ENCODE measurements at places on chromosomes 7 and 10. TPM values are rescaled to one million over a fixed set of nuclear protein-coding genes. Genes with fewer than 3 reads are reported as not detected.

DNA sequence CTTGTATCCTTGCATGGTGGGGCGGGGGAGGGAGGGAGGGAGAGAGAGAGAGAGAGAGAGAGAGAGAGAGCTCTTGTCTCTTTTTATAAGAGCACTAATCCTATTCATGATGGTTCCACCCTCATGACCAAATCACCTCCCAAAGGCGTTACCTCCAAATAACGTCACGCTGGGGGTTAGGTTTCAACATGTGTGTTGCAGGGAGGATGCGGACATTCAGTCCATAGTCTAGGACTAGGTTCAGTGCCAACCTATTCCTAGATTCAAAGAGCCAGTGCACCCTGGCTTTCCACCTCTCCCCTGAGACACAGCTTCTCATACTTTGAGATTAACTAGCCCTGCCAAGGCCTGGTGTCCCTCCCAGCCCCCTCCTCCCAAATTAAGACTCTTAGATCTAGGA lies 123.0 kb downstream of the GRK5 start:
- H3K4me1 ChIP-seq = no peaks in the 10 kb centered on the region
- DNase-seq = no peak
- no peaks in the 10 kb centered on the region for H3K36me3 ChIP-seq
- no peaks in the 10 kb centered on the region for H3K27me3 ChIP-seq
- no peak overlapping the region for H3K4me3 ChIP-seq

NSUN6 gene
- 5.7 TPM for polyA plus RNA-seq

GRCh38 chr10:29617880-29618340 lies 16.9 kb downstream of the SVIL start:
- no peak for DNase-seq
- H3K36me3 ChIP-seq = no peaks in the 10 kb centered on the region
- no peak overlapping the region for H3K27ac ChIP-seq
- H3K27me3 ChIP-seq = no peaks in the 10 kb centered on the region
- H3K4me3 ChIP-seq = no peak overlapping the region

OR2A42 gene
- polyA plus RNA-seq = not detected

DNA sequence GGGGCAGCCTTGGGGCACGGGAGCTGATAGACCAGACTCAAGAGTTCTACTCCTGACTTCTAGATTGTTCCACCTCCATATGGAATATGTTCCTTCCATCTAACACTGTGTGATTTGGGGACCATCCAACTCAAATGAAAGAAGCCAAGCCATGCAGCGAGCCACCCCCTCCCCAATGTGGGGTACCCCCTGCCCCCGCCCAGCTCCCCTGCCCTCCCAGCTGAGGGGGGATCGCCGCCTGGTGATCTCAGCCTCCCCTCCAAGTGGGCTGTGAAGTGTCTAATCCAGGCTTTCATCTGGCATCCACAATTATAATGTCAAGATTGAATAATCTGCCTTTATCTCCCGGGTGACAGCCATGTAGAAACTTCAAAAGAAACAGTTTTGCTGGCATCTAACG lies 246.1 kb downstream of the RPS24 start:
- no peak overlapping the region for H3K27ac ChIP-seq
- H3K27me3 ChIP-seq = no peaks in the 10 kb centered on the region
- H3K4me3 ChIP-seq = no peak overlapping the region
- no peak for DNase-seq
- H3K36me3 ChIP-seq = no peaks in the 10 kb centered on the region
- H3K4me1 ChIP-seq = peaks cover 8% of the 10 kb centered on the region

- H3K36me3 ChIP-seq = no peaks in the 10 kb centered on the region
- H3K27me3 ChIP-seq = no peaks in the 10 kb centered on the region
- H3K4me3 ChIP-seq = no peak overlapping the region
- no peak for DNase-seq
- H3K27ac ChIP-seq = no peak overlapping the region
- H3K4me1 ChIP-seq = no peaks in the 10 kb centered on the region
Measured at GRCh38 chr7:148828965-148829364, 55.1 kb downstream of the EZH2 start.
